ENCODE measurements at places on chromosomes 16 and 17. TPM values are rescaled to one million over a fixed set of nuclear protein-coding genes. Genes with fewer than 3 reads are reported as not detected.

The EVPLL gene
- total RNA-seq, result 1.6 TPM

The PIRT gene
- not detected for total RNA-seq

The SPN gene
- 1.6 TPM for total RNA-seq

The AGRP gene
- 1.5 TPM for total RNA-seq

The ORC6 gene
- total RNA-seq, result 16.8 TPM

The TSNAXIP1 gene
- 8.0 TPM for total RNA-seq

The C17orf67 gene
- total RNA-seq, result 2.6 TPM

The KCNAB3 gene
- total RNA-seq, result 4.5 TPM

The NLRC3 gene
- total RNA-seq, result 0.87 TPM

Measured in prostate gland (tissue), 2 donors.